Sigmoid colon (tissue), 7 donors: ENCODE measurements at places on chromosomes 5 and 9.

GRCh38 chr9:96460470-96460869, 10.5 kb downstream of the HABP4 start:
- H3K27ac ChIP-seq = no peak overlapping the region
- no peak for DNase-seq
- peaks cover 25% of the 10 kb centered on the region for H3K36me3 ChIP-seq
- no peaks in the 10 kb centered on the region for H3K27me3 ChIP-seq
- no peak overlapping the region for H3K4me3 ChIP-seq
- H3K4me1 ChIP-seq = no peaks in the 10 kb centered on the region

DNA sequence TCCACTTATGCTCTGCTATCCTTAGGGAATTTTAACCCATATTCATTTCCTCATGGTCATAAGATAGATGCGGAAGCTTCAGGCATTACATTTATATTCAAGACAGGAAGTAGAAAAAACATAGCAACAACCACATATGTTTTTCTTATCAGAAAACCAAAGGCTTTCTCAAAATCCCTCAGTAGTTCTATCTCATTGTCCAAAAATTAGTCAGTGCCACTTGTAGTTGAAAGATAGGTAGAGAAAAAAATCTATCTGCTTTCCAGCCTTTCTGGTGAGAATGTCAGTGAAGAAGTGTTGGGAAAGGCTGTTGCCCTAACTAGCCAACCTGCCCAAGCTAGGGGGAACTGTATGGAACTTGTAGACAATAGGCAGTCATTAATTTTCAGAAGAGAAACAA, 23.5 kb upstream of the MOCS2 start:
- H3K27ac ChIP-seq = no peak overlapping the region
- DNase-seq = no peak
- no peaks in the 10 kb centered on the region for H3K27me3 ChIP-seq
- no peak overlapping the region for H3K4me3 ChIP-seq
- no peaks in the 10 kb centered on the region for H3K36me3 ChIP-seq

DNA sequence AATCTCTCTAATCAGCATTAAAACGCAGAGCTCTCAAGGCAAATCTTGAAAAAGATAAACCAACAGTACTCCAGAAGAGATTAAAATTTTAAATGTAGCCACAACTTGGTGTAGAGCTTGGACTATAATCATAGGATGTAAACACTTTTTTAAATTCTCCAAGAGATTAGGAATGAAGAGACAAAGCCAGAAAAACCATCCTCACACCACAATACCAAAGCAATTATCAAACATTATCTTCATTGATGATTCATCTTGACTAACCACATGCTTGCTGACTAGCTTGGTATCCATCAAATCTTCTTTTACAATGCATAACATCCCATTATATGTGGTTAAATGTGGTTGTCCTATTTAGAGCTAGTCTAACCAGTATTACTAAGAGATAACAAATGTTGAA, 815.1 kb downstream of the TLE1 start:
- H3K27ac ChIP-seq = no peak overlapping the region
- H3K4me1 ChIP-seq = no peaks in the 10 kb centered on the region
- H3K4me3 ChIP-seq = no peak overlapping the region
- no peaks in the 10 kb centered on the region for H3K27me3 ChIP-seq

GRCh38 chr9:21015129-21015815, 16.2 kb downstream of the HACD4 start:
- H3K4me1 ChIP-seq = peaks cover 28% of the 10 kb centered on the region
- DNase-seq = no peak
- H3K27ac ChIP-seq = peak overlapping the region; percentile 26
- H3K27me3 ChIP-seq = no peaks in the 10 kb centered on the region
